SIG-M5 (cell line): ENCODE measurements at places on chromosomes 11 and 22.

- no peak for DNase-seq
These were observed 364.1 kb upstream of the PITPNB start for GRCh38 chr22:28283068-28283654.

DNA sequence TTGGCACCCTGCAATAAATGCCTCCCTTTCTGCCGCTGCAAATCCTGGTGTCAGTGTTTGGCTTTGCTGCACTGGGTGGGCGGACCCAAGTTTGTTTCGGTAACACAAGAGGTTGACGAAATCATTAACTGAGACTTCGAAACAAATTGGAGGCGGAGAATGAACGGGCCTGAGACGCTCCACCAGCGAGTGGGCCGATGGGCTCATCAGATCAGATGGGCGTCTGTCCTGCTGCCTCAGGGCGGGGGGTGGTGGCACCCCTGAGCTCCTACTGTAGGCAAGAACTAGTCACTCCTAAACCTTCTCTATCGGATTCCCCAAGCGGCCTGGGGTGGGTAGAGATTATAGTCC is 918 bp upstream of the CAPN5 start:
- DNase-seq = no peak

GRCh38 chr11:28048812-28049211 is 59.1 kb downstream of the KIF18A start:
- no peak for DNase-seq

DNA sequence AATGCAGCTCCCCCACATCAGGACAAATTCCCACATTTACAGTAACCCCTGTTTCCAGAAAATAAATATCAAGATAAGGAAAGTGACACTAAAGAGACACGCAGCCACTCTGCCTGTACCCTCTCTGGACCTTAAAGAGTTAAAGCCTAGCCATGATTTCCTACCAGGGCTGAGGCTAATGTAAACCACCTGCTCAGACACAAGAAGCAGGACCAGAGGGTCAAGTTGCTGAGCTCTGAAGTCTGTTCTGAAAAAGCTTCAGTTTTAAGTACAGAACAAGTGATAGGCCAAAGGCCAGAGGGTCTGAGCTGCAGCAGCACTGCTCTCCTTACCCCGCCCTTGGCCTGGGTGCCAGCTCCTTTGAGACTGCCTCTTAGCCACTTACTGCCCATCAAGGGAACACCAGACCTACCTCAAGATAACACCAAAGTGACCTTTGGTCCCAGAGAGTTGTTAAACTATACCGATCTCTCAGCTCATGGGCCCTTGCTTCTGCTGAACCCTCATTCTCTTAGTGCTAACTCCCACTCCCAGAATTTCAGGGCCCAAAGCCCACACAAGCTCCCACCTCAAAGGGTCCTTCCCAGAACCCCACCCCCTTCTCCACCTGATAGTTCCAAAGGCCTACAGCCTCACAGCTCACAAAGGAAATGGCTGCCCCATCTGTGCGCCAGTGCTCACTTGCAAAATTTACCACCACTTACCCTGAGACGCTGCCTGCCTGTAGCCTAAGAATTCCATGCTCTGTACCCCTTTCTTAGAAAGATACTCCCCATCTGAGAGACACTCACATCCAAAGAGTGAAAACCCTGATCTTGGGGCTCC is 40.5 kb downstream of the IL18BP start:
- DNase-seq = no peak

- DNase-seq = no peak
These were observed 35.3 kb upstream of the SEPTIN5 start for GRCh38 chr22:19678949-19679521.

DNA sequence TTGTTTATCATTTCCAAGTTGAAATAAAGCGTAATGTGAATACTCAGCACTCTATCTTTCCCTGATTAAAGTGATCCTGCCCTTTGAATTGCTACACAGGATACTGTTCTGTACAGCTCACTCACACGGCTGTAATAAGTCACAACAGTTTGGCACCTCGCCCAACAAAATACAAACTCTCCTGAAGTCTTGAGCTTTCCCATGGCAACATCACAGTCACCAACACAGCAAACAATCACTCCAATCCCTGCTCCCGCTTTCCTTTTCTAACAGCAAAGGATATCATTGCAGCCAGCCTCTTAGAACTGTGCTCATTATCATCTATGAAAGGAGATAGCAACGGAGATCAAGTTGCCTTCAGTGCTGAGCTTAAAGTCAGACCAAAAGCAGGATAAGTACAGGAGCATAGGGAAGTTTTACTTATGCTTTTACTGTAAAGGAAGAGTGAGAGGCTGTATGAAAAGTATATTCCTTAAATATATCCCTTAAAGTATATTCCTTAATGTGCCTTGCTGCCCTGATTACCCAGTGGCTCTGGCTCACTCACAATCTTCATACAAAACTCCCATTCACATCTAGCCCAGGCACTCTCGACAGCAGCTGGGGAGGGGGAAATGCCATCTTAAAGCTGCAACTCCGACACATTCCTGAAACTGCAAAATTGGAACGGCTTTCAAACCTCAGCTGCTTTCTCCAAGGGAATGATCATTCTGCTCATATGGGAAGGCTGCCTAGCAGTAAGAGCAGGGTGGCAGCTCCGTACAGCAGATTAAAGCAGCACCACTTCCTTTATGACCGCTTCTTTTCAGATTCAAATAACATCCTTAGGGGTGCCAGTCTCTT is 35.8 kb downstream of the MAML2 start:
- no peak for DNase-seq

DNA sequence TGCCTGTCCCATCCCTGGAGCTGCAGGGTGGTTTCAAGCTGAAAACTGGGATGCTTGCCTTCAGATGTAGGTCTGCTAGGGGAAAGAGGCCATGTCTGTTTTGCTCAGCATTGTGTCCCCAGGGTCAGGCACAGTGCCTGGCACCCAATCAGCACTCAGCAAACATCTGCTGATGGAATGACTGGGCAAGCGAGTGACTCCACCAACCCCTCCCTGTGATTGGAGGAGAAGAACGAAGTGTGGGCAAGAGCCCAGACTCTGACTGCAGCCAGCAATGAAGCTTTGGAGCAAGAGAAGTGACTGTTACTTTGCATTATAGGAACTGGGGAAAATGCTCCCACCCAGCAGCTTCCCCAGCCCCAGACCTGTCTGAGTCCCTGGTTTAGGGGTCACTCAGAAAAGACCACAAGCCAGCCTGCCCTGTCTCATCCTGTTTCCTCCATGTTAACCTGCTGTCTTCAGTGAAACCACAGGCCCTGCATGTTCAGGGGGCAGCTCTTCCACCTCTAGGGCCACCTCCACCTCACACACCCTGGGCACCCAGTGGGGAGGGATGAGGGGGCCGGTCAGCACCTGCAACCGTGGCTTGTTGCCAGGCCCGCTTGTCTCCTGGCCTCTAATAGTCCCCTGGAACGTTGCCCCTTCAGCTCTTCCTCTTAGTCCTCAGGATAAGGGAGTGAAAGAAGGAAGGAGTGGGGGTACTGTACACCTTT is 147.4 kb downstream of the TRIM29 start:
- DNase-seq = no peak

DNA sequence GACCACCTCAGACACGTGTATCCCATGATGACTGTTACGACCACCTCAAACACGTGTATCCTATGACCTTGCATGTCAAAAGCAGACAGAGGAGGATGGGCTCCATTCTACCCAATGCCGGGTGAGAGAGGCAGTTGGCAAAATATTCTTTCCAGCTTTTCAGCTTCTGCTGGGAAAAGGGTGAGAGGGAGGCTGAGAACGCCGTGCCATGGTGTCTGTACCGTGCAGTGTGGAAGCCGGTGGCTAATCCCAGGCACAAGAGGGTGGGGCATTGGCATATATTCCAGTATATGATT is 1478.4 kb downstream of the TBC1D22A start:
- DNase-seq = no peak

GRCh38 chr11:97794876-97795275 is 1225.9 kb upstream of the CNTN5 start:
- no peak for DNase-seq

- DNase-seq = no peak
These were observed 204.4 kb downstream of the FAM76B start for GRCh38 chr11:95585069-95585751.

GRCh38 chr11:120801801-120802689 is 221.9 kb upstream of the TBCEL start:
- no peak for DNase-seq

DNA sequence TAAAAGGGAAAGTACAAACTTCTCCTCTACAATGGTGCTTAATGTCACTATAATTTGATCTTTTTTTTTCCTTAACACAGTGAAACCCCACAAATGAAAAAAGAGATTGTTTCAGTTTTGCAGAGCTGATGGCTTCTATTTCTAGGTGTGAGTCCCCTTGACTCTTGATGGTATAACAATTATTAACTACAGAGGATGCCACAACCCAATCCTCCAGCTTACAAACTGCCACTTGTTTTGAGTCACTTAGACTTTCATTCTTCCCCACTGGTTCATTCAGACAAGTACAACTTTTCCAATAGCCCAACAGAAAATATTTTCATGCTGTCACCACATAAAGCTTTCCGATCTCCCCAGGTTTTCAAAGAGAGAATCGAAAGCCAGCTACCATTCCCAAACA is 812.2 kb downstream of the LRRC4C start:
- DNase-seq = no peak

GRCh38 chr22:28896611-28897010 is 13.2 kb downstream of the ZNRF3 start:
- no peak for DNase-seq

DNA sequence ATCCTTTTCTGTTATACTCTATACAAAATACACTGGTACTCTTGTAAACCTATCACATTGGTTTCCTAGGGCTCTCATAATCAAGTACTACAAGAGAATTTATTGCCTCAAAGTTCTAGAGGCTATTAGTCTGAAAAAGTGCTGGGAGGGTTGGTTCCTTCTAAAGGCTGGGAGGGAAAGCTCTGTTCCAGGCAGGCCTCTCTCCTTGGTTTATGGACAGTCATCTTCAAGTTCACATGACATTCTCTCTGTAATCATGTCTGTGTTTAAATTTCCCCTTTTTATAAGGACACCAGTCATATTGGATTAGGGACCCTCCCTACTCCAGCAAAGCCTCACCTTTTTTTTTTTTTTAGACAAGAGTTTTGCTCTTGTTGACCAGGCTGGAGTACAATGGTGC is 9.1 kb downstream of the SLC36A4 start:
- no peak for DNase-seq

DNA sequence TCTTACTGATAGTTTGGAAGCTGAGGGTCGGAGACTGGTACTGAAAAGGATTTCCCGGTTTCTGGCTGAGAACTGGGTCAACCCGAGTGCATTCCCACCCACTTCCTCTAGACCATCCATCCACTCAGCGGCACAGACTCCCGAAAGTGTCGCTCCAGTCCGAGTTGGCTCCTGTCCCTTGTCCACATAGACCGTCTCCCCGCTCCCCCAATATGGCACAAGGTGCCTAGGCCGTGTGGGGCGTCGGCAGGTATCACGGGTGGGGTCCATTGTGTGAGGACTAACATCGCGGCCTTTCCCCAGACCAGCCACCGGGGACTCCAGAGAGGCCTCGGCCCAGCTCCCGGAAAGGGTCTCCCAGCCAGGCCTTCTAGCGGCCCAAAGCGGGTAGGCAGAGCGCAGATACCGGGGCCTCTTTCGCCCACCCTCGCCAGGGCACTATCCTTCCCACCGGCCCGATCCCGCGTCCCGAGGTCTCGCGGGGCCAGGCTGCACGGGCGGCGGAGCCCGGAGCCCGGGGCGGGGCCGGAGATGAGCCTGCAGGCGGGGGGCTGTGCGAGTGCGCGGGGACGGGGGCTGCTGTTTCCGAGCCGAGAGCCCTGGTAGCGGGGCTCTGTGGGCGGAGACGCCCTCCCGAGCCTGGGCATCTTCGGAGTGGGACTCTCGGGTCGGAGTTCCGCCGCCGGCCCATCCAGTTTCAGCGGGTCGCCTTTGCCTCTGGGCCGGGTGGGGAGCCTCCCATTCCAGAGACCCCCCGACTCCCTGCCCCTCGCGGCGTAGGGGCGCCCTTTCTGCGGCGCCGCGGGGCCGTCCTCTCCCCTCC is 21.1 kb downstream of the SERPINH1 start:
- DNase-seq = no peak

DNA sequence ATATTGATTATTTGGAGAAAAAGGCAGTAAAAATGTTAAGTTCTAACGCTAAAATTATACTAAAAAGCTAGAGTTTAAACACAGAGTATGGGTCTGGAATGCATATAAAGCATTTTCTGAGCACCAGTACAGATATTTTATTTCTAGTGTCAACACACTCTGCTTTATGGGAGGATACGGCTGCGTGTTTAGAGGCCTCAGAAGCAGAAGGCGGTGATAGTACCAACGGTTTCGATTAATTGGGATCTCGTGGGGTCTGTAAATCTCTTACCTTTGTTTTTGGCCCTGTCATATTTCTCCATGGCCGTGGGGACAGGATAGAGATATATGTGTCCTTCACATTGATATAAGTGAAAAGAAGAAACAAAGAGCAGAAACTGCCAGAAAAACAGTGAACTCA is 206.8 kb upstream of the NTM start:
- DNase-seq = no peak

DNA sequence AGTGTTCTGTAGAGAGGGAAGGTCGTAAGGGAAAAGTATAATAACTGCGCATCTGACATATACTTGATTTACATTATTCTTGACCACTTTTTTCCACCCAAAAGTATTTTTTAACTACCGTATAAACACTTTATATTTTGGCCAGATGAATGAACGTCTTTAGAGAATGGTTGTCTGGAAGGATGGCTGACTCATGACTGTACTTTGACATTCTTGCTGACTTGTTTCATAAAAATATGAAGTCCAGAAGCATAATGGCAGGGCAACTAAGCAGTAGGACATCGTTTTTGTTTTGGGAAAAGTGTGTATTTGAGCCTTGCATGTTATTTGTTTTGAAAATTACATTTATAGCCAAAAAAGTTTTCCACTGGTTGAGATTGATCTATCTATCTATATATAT is 110.0 kb downstream of the OSBP2 start:
- DNase-seq = no peak

- DNase-seq = no peak
These were observed 22.9 kb downstream of the TRIM22 start for GRCh38 chr11:5712507-5712906.

GRCh38 chr11:64650923-64651523 is 60.0 kb downstream of the SLC22A12 start:
- no peak for DNase-seq

- no peak for DNase-seq
These were observed 1786.5 kb upstream of the RAG2 start for GRCh38 chr11:38384568-38384967.

GRCh38 chr11:78208257-78209165 is 19.8 kb downstream of the USP35 start:
- DNase-seq = no peak
